ENCODE measurements at places on chromosomes 11 and 22.

DNA sequence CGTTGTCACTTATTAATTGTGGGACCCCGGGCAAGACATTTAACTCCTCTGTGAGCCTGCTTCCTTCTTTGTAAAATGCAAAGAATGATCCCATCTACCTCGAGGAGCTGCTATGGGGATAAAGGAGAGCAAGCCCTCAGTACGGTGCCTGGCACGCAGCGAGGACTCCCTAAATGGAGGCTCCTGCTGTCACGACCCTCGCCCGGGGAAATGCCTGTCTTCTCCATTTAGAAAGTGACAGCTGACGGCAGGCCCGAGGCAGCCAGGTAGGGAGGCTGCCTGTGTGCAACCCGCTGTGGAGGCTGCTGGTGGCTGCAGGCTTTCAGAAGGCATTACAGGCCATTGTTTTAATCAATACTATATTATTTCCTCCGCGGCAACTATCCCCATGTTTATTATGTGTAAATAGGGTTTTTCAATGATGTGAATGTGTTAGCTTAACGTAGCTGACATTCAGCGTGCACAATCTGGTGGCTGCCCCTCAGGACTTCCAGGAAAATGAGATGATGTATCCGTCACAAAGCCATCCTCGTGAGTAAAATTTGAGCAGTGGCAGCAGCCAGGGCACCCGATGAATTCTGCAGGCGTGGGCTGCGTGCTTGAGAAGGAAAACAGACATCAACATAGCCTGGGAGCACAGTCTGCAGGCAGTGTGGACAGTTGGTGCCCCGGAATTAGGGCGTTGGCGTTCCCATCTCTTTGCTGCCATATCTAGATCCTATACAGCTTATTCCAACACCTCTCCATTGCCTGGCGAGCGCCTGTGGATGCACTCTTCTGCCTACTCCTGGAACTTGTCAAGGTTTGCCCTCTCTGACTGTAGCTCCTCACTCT, 228.3 kb downstream of the ST3GAL4 start:
- no peak for DNase-seq

DNA sequence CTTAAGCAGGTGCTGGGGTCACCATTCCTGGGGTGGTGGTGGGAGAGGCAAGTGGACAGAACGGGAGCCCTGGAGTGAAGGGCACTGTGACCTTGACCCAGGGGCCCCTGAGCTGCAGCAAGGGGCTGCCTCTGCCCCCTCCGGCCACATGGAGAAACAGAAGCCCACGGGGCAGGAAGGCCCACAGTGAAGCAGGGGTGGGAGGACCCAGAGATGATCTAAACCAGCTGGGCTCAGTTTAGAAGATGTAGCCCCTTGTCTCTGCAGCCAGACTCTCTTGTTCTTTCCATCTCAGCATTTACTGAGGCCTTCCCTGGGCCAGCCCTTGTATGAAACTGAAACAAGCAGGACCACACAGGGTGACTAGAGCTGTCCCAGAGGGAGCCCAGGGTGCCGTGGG, 30.5 kb downstream of the WNT11 start:
- DNase-seq, result no peak

GRCh38 chr22:45033136-45033535, 23.3 kb upstream of the PHF21B start:
- DNase-seq, result no peak

GRCh38 chr11:126175393-126175792, 36.1 kb downstream of the RPUSD4 start:
- no peak for DNase-seq

GRCh38 chr22:45438336-45438735, 24.8 kb downstream of the RIBC2 start:
- no peak for DNase-seq

DNA sequence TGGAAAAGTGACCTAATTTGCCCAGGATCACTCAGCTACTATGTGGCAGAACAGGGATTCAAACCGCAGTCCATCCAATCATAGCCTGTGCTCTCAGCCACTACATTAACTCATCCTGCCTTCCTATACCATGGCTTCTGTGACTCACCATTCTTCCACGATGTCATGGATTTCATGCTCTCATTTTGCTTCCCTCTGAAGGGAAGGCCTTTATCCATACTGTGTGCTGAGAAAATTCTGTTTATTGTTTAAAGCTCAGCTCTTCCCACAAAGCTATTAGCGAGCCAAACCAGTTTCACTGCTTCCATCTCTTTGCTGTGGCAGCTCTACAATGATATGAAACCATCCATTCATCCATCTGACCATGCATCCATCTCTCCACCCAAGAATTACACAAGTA, 289.9 kb downstream of the TENM4 start:
- DNase-seq, result no peak

GRCh38 chr11:8829556-8829955, 81.4 kb upstream of the AKIP1 start:
- no peak for DNase-seq

- DNase-seq, result no peak
These were observed 15.0 kb upstream of the YWHAH start for GRCh38 chr22:31929167-31929930.

- DNase-seq, result no peak
These were observed 596.2 kb downstream of the BUD13 start for GRCh38 chr11:116176484-116177005.

- DNase-seq, result no peak
These were observed 1.3 kb downstream of the SELENOM start for GRCh38 chr22:31106001-31106571.

DNA sequence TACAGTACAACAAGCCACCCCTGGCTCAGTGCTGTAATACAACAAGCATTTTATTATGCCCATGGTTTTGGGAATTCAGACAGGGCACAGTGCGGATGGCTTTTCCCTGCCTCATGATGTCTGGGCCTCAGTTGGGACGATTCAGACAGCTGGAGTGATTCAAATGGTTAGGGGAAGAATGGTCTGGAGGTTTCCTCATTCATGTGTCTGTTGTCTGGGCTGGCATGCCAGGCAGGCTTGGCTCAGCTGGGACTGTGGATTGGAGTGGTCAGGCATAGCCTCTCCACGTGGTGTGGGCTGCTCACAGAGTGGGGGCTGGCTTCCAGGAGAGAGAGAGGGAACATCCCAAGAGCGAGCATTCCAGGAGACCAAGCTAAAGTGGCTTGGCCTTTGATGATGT, 164.4 kb downstream of the C11orf91 start:
- DNase-seq, result no peak
